ENCODE measurements at places on chromosomes 3 and 15. TPM values are rescaled to one million over a fixed set of nuclear protein-coding genes. Genes with fewer than 3 reads are reported as not detected.

The PDCD7 gene
- total RNA-seq = 12.2 TPM

The MRAS gene
- total RNA-seq = 4.7 TPM

The FBXL22 gene
- 0.33 TPM for total RNA-seq

The GOLGA6A gene
- 0.09 TPM for total RNA-seq

The NEK10 gene
- total RNA-seq = 0.76 TPM

The ANKRD34C gene
- under 0.01 TPM for total RNA-seq

The FYTTD1 gene
- 41.2 TPM for total RNA-seq

The CMSS1 gene
- 39.0 TPM for total RNA-seq

DNA sequence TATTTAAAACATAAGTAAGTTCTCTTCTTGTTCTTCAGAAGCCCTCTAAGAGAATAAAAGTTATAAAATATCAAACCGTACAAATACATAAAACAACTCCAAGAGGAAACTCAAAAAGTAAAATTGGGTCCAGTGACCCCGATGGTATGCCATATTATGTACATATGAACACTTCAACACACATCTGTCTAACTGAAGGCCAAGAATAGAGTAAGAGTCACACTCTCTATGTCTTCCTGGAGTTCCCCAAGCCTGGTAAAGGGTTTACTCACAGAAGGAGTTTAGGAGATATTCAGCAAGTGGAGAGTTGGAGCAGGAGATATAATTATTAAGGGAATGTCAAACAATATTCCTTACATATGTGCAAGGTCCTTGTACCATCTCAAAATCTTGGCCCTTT is 101.3 kb upstream of the EIF1B start:
- DNase-seq = no peak

DNA sequence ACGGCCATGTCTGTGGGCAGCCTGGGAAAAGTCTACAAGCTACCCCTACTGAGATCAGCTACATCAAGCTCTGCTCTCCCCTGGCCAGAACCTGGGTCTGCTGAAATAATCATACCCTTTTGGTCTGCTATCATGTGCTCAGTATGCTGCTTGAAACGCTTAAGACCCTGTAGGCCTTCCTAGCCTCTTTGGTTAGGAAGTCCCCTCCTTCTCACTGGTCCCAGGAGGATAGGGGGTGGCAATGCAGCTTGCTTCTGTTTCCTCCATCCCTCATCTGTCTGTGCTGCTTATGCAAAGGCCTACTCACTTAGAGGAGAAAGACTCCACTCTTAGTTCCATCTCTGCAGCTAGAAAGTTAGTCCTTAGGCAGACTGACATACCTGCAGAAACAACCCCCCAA is 118.2 kb upstream of the RASGRP1 start:
- DNase-seq = no peak

GRCh38 chr3:48273594-48274211 is 32.8 kb downstream of the ZNF589 start:
- DNase-seq = peak; percentile 48

DNA sequence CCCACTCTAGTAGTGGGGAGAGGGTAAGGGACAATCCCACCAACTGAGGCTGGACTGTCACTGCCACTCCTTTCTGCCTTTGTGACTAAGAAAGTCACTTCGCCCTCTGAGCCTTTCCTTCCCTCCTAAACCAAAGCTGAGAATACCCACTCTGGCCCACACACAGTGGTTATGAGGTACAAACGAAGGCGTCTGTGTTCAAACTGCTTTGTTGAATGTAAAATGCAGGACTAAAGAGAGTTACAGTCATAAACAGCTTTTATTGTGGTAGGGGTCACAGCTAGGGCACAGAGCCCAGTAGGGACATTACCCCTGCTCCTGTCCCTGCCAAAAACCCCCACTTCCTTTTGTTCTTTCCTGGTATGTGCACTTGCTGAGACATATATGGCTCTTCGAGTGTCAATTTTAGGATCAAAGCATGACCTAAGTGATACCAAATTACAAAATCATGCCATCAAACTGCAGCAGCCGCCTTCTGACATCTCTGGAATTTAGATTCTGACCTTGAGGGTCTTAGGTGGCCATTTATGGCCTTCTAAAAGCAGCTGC is 45.1 kb downstream of the CTDSPL start:
- DNase-seq = no peak

DNA sequence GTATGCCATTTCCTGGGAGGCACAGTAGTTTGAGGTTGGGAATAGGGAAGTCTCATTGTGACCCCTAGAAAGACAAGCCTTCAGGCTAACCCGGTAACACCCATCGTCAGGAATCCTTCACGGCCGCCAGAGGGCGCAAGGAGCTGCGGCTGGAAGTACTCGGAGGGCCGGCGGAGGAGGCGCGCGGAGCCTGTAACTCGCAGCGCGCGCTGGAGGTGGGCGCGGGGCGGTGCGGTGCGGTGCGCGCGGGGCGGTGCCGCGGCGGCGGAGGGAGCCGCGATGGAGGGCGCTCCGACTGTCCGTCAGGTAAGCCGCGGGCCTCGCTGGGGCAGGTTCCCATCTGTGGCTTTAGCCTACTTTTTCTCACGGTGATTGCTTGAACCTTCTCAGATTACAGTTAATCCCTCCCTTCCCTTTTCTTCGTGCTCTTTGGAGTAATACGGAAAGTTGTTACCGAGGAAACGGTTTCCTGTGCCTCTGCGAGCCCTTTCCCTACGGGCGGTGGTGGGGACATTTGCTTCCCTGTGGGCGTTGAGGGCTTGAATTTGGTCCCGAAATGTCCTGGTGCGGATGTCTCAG is at the start of gene GRAMD1C:
TSS of gene GRAMD1C (plus strand) at position 158 of the 579 bp plus-strand sequence. CDS start at position 280, 122 bp downstream.
- peak; percentile 84 for DNase-seq

DNA sequence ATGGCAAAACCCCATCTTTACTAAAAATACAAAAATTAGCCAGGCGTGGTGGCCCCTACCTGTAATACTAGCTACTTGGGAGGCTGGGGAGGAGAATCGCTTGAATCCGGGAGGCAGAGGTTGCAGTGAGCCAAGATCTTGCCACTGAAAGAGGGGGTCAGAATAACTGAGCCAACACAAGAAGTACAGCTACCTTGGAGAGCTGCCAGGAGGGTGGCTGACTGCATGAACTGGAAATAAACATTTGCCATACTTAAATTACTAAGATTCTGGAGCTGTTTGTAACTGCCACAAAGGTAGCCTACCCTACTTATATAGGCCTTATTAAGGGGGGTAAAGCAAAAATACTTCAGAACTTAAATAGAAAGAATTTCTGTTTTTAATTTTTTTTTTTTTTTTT is 15.4 kb upstream of the PIK3CB start:
- no peak for DNase-seq

- no peak for DNase-seq
Observed at GRCh38 chr15:83398626-83399025, 48.5 kb upstream of the SH3GL3 start.

DNA sequence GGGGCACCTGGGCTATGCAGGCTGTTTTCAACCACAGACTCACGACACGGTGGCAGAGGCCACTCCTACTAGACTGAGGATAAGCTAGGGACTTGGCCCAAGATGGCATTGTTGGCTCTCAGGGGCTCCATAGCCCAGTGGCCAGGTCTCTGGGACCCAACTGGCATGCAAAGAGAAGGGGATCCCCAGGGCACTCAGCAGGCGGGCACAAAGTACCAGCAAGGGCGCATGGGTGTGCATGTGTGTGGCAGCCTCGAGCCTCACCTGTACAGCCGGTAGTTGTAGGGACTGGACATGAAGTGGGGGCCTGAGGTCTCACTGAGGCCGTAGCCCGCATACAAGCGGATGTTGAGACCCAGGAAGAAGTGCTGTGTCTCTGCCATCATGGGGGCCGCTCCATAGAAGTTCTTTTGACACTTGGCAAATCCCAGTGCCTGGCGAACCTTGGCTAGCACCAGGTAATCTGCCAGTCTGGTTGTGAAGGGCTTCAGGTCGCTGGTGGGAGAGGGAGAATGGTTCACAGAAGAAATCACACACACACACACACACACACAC is 30.2 kb downstream of the IDH3A start:
- no peak for DNase-seq

GRCh38 chr15:61033940-61034677 is 195.0 kb downstream of the RORA start:
- no peak for DNase-seq

DNA sequence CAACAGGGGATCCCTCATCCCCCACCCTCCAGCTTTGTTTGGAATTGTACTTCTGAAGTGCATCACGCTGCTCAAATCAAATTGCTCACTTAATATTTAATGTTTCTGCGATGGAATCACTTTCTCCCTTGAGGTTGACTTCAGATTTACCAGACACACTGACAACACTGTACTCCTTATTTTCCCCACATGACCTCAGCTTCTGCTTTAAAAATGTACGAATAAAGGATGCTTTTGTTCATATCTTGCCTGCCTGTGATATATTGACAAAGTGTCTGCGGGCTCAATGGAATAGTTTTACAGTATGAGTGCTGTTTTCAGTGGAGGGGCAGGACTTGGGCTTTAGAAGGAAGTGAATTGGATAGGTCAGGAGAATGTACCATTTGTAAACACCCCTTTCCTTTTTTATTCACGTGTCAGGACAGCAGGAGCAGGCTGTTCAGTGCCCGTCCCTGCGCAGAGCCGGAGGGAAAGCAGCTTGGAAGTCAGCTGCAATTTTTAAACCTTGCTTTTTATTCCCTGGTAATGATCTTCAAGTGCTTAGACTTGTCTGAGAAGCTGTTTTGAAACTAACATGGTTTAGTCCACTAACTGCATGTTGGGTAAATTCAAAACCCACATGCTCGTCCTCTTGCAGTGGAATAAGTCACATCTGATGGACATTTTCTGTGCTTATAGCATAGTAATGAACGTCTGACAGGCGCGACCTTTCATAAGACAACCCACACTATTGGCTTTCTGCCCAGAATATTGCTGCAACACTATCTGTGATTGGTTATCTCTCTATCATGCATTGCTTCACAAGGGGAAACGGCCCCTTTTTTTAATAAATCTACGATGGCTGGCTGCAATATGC is 29.9 kb downstream of the MBNL1 start:
- no peak for DNase-seq

DNA sequence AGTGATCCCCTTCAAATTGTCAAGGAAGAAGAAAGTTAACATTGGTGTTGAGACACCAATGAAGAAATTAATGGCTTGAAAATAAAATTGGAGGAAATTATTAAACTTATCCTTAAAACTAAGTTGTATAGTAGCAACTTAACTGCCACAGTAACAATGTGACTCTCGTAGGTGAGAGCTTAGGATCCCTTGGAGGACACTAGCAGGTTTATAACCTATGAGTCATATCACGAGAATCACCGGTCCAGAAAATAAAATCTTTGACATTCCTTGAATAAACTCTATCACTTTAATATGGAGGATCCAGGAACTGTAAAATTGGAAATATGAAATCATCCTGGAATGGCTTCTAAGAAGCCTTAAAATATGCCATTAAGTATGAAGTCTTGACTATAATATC is 2.1 kb downstream of the GHSR start:
- no peak for DNase-seq

GRCh38 chr15:30973379-30973778 is 18.0 kb downstream of the MTMR10 start:
- DNase-seq = no peak

GRCh38 chr3:156252656-156253055 is 132.3 kb downstream of the KCNAB1 start:
- no peak for DNase-seq

GRCh38 chr3:31873254-31873820 is 107.7 kb downstream of the OSBPL10 start:
- DNase-seq = no peak

DNA sequence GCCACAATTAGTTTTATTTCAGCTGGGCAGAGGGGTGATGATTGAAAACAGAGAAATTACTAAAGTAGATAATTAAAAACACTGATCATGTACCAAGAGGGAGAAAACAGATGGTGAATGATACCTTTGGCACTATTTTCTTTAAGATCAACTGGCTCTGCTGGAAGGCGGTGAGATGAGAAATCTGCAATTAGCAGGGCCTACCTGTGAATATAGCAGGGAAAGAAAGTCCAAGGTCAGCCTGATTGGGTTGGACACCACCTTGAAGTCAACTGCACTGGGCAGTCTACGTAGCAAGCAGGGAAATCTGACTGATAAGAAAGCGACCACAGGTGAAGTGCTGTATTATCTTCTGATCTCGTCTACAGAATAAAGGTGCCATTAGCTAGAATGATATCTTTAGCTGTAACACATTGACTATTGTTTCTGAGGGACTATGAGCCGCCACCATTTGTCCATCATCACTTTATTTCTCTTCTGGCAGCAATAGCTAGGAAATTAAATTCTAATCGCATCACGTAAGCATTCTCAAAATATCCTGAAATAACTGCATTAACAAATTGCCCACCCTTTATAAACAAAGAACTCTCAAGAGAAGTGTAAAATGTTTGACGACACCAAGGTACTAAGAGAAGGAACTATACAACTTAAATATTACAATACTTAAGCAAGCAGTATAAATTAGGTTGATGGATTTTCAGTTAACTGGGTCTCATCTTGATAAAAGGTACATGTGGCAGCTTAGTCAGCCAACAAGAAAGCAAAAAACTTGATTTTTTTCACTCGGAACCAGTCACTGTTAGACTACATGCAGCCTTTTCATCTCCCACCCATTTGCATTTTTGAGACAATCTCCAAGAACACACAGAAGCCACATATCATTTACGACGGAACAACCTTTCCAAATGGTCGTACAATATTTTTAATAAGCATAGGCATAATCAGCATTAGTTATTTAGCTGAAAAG is 1.3 kb downstream of the NEDD4 start:
- no peak for DNase-seq

GRCh38 chr3:134378818-134379217 is 4.6 kb upstream of the AMOTL2 start:
- no peak for DNase-seq

GRCh38 chr3:177495566-177495965 is 298.3 kb upstream of the TBL1XR1 start:
- no peak for DNase-seq

DNA sequence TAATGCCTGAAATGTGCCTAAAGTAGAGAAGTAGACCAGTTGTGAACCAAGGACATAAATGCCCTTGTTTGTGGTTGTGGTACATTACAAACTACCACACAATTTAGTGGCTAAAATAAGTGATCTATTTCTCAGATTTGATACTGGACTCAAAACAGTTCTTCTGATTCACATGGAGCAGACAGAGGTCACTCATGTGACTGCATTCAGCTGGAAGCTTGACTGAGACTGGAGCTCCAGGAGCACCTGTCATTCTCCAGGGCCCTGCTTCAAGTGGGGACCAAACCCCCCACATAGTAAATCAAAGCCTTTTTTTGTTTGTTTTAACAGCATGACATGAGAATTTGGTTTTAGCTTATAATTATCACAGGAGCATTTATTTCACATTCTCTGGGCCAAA is 301.2 kb downstream of the OXSM start:
- no peak for DNase-seq

- DNase-seq = no peak
Observed at GRCh38 chr3:37214076-37214475, 39.7 kb upstream of the LRRFIP2 start.

- no peak for DNase-seq
Observed at GRCh38 chr3:14125193-14126016, 553 bp downstream of the TMEM43 start.

DNA sequence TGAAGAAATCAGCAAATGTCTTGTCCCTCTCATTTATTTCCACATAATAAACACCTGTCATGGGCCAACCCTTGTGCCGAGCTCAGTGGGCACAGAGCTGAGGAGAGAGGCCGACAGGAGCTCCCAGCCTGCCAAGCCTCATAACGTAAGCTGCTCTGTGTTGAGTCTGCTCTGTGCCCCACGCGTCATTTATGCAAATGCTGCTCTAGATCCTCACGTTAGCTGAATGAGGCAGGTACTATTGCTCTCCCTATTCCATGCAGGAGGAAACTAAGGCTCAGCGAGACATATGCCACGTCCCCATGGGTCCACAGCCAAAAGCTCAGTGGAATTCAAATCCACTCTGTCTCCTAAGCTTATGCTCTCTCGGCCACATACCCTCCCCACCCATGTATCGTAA is 41.5 kb downstream of the EFCAB12 start:
- no peak for DNase-seq

GRCh38 chr15:87778358-87778757 is 478.2 kb downstream of the NTRK3 start:
- DNase-seq = no peak

All from thymus (tissue), 14 donors.